ENCODE measurements at places on chromosomes 2 and 18. TPM values are rescaled to one million over a fixed set of nuclear protein-coding genes. Genes with fewer than 3 reads are reported as not detected.

GRCh38 chr2:113056521-113056920 is 2.5 kb upstream of the IL36RN start:
- no peaks in the 10 kb centered on the region for H3K4me1 ChIP-seq
- no peak overlapping the region for H3K27ac ChIP-seq
- no peaks in the 10 kb centered on the region for H3K27me3 ChIP-seq
- DNase-seq, result no peak
- no peaks in the 10 kb centered on the region for H3K36me3 ChIP-seq

- H3K36me3 ChIP-seq, result no peaks in the 10 kb centered on the region
- no peak overlapping the region for H3K27ac ChIP-seq
- H3K4me3 ChIP-seq, result no peak overlapping the region
- H3K27me3 ChIP-seq, result no peaks in the 10 kb centered on the region
- no peak for DNase-seq
Measured at GRCh38 chr2:102575888-102576287, 43.5 kb upstream of the SLC9A2 start.

DNA sequence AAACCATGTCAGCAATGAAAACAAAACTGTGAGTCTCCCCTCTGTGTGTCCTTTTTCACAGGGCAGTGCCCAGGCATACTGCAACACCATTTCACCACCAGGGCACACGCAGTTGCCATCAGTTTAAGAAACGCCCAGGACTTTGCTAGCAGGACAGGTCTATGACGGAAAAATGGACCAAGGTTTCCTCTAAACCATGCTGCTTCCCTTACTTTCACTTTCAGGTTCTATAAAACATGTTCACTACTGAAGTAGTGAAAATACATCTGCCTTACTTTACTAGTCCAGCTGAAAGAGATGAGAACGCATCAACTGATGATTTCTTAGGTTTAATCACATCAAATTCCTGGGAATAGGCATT is 110.5 kb downstream of the TCF4 start:
- peak; percentile 48 for DNase-seq
- H3K36me3 ChIP-seq, result no peaks in the 10 kb centered on the region
- no peaks in the 10 kb centered on the region for H3K27me3 ChIP-seq
- H3K4me3 ChIP-seq, result peak overlapping the region; percentile 53
- H3K27ac ChIP-seq, result peak overlapping the region; percentile 77
- peaks cover 37% of the 10 kb centered on the region for H3K4me1 ChIP-seq

- no peaks in the 10 kb centered on the region for H3K4me1 ChIP-seq
- no peaks in the 10 kb centered on the region for H3K36me3 ChIP-seq
- H3K4me3 ChIP-seq, result no peak overlapping the region
- no peak for DNase-seq
- H3K27ac ChIP-seq, result no peak overlapping the region
Measured at GRCh38 chr18:4524096-4524495, 69.0 kb upstream of the DLGAP1 start.

GRCh38 chr18:3397786-3398185 is 52.2 kb upstream of the TGIF1 start:
- H3K27me3 ChIP-seq, result no peaks in the 10 kb centered on the region
- H3K27ac ChIP-seq, result no peak overlapping the region
- H3K4me3 ChIP-seq, result no peak overlapping the region

- DNase-seq, result no peak
- no peaks in the 10 kb centered on the region for H3K4me1 ChIP-seq
- H3K27ac ChIP-seq, result no peak overlapping the region
- no peak overlapping the region for H3K4me3 ChIP-seq
- no peaks in the 10 kb centered on the region for H3K36me3 ChIP-seq
Measured at GRCh38 chr2:231341100-231341499, 54.4 kb upstream of the B3GNT7 start.

- no peak overlapping the region for H3K4me3 ChIP-seq
- H3K4me1 ChIP-seq, result no peaks in the 10 kb centered on the region
- H3K36me3 ChIP-seq, result no peaks in the 10 kb centered on the region
- no peaks in the 10 kb centered on the region for H3K27me3 ChIP-seq
- DNase-seq, result no peak
Measured at GRCh38 chr2:28000287-28000686, 109.8 kb downstream of the BABAM2 start.

- peak; percentile 96 for DNase-seq
- H3K36me3 ChIP-seq, result no peaks in the 10 kb centered on the region
- H3K27ac ChIP-seq, result peak overlapping the region; percentile 94
- H3K27me3 ChIP-seq, result no peaks in the 10 kb centered on the region
Measured at GRCh38 chr2:96533292-96534073, 3.1 kb upstream of the ARID5A start.

DNA sequence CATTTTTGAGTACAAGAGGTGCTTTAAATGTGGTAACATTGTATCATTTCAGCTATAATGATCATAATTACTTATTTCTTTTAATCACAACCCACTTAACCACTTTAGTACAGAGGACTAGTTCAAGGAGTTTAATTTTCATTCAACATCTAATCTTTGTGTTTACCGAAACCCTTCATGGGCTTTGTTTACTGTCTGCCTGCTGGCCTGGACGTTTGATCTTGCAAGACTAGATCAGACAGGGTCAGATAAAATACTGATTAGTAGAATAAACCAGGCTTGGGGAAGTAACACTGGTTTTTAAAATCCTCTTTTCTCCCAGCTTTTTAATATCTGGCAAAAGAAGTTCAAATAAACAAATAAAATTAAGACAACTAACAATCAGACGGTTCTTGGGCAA is 93.6 kb downstream of the SATB2 start:
- H3K4me3 ChIP-seq, result no peak overlapping the region
- H3K27me3 ChIP-seq, result no peaks in the 10 kb centered on the region
- DNase-seq, result no peak

DNA sequence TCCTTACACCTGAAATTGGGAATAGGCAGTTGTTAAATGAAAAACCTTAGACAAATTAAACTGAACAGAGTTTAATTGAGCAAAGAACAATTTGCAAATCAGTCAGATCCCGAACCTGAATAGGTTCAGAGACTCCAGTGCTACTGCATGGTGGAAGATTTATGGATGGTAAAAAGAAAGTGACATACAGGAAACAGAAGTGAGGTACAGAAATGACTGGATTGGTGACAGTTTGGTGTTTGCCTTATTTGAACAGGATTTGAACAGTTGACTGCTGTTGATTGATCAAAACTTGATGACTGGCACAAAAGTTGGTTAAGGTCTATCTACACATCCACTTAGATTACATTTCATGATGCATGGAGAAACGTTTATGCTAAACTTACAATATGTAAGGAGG is 248.8 kb downstream of the HNMT start:
- no peaks in the 10 kb centered on the region for H3K27me3 ChIP-seq
- DNase-seq, result no peak
- H3K4me1 ChIP-seq, result no peaks in the 10 kb centered on the region
- H3K4me3 ChIP-seq, result no peak overlapping the region

DNA sequence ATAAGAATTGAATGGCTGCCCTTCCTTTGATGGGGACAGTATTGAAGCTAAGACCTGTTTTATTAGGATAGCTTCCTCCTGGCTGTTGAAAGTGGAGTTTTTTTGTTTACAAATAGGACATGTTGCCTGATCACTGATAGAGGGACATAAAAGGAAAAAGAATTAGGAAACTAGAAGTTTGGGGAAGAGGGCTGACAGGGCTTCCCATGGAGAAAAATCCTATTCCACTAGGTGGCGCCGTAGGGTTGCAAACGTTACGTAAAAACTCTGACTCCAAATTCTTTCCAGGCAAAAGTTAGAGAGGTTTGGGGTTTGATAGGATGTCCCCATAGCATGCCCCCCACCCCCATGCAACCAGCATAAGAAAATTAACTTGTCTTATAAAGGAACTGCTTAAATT is 11.1 kb upstream of the RBFA start:
- no peak overlapping the region for H3K4me3 ChIP-seq
- no peaks in the 10 kb centered on the region for H3K4me1 ChIP-seq
- no peaks in the 10 kb centered on the region for H3K27me3 ChIP-seq
- no peak for DNase-seq
- H3K36me3 ChIP-seq, result no peaks in the 10 kb centered on the region

GRCh38 chr2:213087040-213087439 is 64.4 kb downstream of the IKZF2 start:
- peaks cover 16% of the 10 kb centered on the region for H3K4me1 ChIP-seq
- no peaks in the 10 kb centered on the region for H3K27me3 ChIP-seq
- no peak overlapping the region for H3K27ac ChIP-seq
- DNase-seq, result no peak

DNA sequence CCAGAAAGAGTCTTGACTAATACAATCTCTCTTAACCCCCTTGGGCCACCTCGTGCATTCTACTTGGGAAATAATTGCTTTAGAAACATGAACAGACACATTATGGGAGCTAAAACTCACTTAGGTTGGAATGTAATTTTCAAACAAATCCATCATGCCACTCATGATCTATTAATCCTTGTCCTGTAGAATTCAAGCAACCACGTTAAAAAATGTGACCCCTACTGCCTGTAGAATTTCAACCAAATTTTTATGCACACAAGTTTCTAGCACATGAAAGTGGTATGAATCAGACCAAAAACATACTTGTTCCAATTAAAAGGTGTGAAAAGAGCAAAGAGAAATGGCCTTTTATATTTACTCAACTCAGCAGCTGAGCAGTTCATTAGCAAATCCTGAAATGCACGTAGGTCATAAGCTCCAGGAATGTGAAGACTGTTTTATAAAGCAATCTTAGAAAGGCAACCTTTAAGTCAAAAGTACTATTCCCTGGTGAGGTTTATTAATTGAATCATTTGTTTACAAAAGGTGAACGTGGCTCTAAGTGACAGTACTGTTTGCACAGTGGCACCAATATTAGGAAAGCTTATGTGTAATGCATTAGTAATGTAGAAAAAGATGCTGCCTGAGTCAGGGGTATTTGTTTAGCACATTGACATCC is 459.4 kb upstream of the UBE2E3 start:
- no peak overlapping the region for H3K27ac ChIP-seq
- no peaks in the 10 kb centered on the region for H3K4me1 ChIP-seq
- H3K36me3 ChIP-seq, result no peaks in the 10 kb centered on the region

DNA sequence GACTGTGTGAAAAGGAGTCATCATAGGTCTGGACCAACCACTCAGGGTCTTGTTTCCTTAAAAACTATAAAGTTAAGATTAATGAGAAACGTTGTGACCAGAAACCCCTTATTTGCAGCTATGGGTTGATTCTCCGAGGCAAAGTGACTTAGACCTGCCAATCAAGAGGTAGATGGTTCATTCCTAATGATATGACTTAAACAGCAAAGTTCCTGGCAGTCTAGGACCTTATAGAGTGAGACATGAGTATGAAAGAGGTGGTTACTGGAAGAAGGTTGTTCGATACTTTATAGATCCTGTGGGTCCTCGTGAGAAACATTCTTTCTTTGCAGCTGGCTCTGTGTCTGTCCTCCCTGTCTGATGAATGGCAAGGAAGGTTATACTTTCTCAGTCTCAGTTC is 8.0 kb downstream of the SFXN5 start:
- H3K36me3 ChIP-seq, result no peaks in the 10 kb centered on the region
- no peak overlapping the region for H3K4me3 ChIP-seq
- DNase-seq, result no peak
- H3K4me1 ChIP-seq, result peaks cover 32% of the 10 kb centered on the region
- no peaks in the 10 kb centered on the region for H3K27me3 ChIP-seq

DNA sequence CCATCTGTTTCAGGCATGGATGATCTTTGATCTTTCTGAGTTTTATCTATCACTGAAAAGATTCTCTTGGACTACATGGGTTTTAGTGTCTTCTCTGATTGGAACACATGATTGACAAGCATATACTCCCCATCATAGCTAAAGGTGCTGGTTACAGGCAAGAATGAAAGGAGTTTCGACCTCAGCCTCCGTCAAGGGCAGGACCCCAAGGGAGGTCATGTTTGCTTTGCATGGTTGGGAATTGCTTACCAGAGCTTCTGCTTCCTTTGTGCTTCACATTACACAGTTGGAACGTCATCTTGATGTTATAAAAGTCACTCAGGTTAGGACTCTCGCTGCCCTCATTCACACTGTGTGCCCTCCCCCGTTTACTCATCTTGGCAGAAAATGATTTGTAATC is 287.7 kb downstream of the PIK3C3 start:
- no peaks in the 10 kb centered on the region for H3K36me3 ChIP-seq
- H3K4me1 ChIP-seq, result no peaks in the 10 kb centered on the region
- no peak overlapping the region for H3K4me3 ChIP-seq
- DNase-seq, result no peak
- no peak overlapping the region for H3K27ac ChIP-seq

SNTG2 gene
- 0.55 TPM for total RNA-seq

MC5R gene
- total RNA-seq, result not detected

E2F6 gene
- total RNA-seq, result 41.1 TPM

TWIST2 gene
- 9.3 TPM for total RNA-seq

SEPTIN2 gene
- total RNA-seq, result 90.2 TPM

C1GALT1C1L gene
- not detected for total RNA-seq

MYO5B gene
- 0.05 TPM for total RNA-seq

GNAL gene
- total RNA-seq, result 4.4 TPM

GPR75 gene
- 0.80 TPM for total RNA-seq

Measured in gastrocnemius medialis (tissue), 4 donors.